Neural crest cell (in vitro differentiated cells): ENCODE measurements at places on chromosomes 13 and 19. TPM values are rescaled to one million over a fixed set of nuclear protein-coding genes. Genes with fewer than 3 reads are reported as not detected.

IFI30 gene
- total RNA-seq: not detected in 2 replicates

ADGRE3 gene
- total RNA-seq: not detected in 2 replicates

FFAR1 gene
- not detected in 2 replicates for total RNA-seq

DNA sequence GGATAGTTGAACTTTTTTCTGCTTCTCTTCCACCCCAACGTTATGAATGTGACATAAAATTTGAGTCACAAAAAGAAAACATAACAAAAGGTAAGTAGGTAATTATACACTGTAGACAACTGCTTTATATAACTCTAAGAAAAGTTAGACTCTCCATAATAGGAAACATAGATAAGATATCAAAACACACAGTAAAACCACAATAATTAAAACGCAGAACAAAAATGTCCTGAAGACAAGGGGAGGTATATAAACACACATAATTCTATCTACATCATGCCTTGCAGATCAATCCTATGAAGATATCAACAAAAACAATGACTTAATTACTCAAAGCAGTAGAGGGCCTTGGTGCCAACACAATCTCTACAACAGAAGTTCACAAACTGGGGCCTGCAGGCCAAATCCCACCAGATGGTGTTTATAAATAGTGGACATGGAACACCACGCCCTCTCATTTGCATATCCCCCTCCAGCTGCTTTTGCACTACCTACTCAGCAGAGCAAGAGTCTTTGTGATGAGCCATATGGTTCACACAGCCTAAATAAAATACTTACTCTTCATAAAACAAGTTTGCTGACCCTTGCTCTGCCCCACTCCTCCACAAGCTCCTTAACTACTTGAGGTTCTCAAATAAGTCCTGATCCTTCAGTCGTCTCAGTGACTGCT lies 254.7 kb downstream of the KLF12 start:
- no peak for DNase-seq
- H3K27me3 ChIP-seq: no peaks in the 10 kb centered on the region
- peaks cover 5% of the 10 kb centered on the region for H3K4me1 ChIP-seq

DNA sequence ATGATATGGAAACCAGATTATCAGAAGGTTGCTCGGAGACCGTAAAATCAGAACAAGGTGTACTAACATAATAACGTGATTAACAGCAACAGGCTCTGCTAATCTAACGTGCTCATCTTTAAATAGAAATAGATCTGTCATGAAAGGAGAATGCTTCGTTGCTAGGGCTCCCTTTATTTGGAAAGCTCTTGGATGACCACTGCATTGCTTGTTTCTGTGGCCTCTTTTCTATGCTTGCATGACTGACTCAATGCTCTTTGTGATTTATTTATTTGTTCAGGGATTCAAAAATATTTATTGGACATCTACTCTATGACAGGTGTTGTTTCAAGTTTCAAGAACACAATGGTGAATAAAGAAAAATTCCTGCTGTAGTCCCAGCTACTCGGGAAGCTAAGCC lies 22.3 kb upstream of the ZDHHC20 start:
- H3K27me3 ChIP-seq: peaks cover 4% of the 10 kb centered on the region
- H3K4me1 ChIP-seq: peaks cover 7% of the 10 kb centered on the region
- H3K36me3 ChIP-seq: peaks cover 8% of the 10 kb centered on the region
- H3K4me3 ChIP-seq: no peak overlapping the region
- no peak for DNase-seq

GRCh38 chr13:100478107-100478809 lies 110.3 kb downstream of the GGACT start:
- no peaks in the 10 kb centered on the region for H3K27me3 ChIP-seq
- peaks cover 29% of the 10 kb centered on the region for H3K4me1 ChIP-seq
- no peak overlapping the region for H3K4me3 ChIP-seq
- no peak for DNase-seq

- H3K27me3 ChIP-seq: peaks cover 99% of the 10 kb centered on the region
- no peak overlapping the region for H3K4me3 ChIP-seq
- DNase-seq: no peak
- H3K27ac ChIP-seq: no peak overlapping the region
These were observed 17.7 kb downstream of the NFIX start for GRCh38 chr19:13012690-13013608.

DNA sequence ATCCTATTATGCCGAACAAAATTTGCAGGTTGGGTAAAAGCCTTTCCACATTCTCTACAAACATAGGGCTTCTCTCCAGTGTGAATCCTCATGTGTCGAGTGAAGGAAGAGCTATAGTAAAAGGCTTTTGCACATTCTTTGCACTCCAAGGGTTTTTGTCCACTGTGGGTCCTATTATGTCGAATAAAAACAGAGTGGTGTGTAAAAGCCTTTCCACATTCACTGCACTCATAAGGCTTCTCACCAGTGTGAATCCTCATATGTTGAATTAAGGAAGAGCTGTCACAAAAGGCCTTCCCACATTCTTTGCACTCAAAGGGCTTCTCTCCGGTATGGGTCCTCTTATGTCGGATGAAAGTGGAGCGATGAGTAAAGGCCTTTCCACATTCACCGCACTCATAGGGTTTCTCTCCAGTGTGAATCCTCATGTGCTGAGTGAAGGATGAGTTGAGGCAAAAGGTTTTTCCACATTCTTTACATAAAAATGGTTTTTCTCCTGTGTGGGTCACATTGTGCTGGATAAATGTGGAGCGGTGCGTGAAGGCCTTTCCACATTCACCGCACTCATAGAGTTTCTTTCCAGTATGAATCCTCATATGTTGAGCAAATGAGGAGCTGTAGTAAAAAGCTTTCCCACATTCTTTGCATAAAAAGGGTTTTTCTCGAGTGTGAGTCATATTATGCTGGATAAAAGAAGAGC lies 13.6 kb downstream of the ZNF599 start:
- no peaks in the 10 kb centered on the region for H3K4me1 ChIP-seq
- peaks cover 77% of the 10 kb centered on the region for H3K36me3 ChIP-seq
- no peaks in the 10 kb centered on the region for H3K27me3 ChIP-seq
- H3K27ac ChIP-seq: no peak overlapping the region
- no peak overlapping the region for H3K4me3 ChIP-seq

- H3K27ac ChIP-seq: no peak overlapping the region
- no peak overlapping the region for H3K4me3 ChIP-seq
- no peaks in the 10 kb centered on the region for H3K36me3 ChIP-seq
- DNase-seq: no peak
These were observed 220.8 kb downstream of the COG6 start for GRCh38 chr13:39876258-39876657.

DNA sequence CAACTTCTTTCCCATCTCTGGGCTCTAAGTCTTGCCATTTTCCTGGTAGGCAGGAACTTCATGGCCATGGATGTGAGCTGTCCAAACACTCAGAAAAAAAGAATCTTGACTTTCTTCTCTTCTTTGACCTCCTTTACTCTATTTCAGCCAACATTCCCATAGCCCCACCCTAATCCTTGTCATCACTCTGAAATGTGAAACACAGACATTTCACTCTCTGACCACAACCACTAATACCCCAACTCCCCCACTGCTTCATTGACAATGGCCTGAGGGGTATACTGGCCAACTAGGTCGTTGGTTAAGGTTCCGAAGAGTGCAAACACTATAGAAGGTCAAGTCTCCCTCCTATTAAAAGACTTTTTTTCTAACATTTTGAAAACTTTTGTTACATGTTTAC lies 4.7 kb upstream of the CYP2A13 start:
- H3K4me1 ChIP-seq: no peaks in the 10 kb centered on the region
- peaks cover 69% of the 10 kb centered on the region for H3K27me3 ChIP-seq
- DNase-seq: no peak
- H3K27ac ChIP-seq: no peak overlapping the region
- no peak overlapping the region for H3K4me3 ChIP-seq

GRCh38 chr13:49791315-49791710 lies 1.2 kb downstream of the KPNA3 start:
- peak overlapping the region; percentile 99 for H3K27ac ChIP-seq
- H3K36me3 ChIP-seq: peaks cover 2% of the 10 kb centered on the region
- peaks cover 40% of the 10 kb centered on the region for H3K4me1 ChIP-seq
- peaks cover 3% of the 10 kb centered on the region for H3K27me3 ChIP-seq
- DNase-seq: no peak

GRCh38 chr19:2841855-2842574 lies 740 bp downstream of the ZNF555 start:
- peaks cover 12% of the 10 kb centered on the region for H3K4me1 ChIP-seq
- peak overlapping the region; percentile 89 for H3K4me3 ChIP-seq
- peaks cover 34% of the 10 kb centered on the region for H3K36me3 ChIP-seq
- H3K27me3 ChIP-seq: no peaks in the 10 kb centered on the region
- DNase-seq: no peak
- H3K27ac ChIP-seq: peak overlapping the region; percentile 27

DNA sequence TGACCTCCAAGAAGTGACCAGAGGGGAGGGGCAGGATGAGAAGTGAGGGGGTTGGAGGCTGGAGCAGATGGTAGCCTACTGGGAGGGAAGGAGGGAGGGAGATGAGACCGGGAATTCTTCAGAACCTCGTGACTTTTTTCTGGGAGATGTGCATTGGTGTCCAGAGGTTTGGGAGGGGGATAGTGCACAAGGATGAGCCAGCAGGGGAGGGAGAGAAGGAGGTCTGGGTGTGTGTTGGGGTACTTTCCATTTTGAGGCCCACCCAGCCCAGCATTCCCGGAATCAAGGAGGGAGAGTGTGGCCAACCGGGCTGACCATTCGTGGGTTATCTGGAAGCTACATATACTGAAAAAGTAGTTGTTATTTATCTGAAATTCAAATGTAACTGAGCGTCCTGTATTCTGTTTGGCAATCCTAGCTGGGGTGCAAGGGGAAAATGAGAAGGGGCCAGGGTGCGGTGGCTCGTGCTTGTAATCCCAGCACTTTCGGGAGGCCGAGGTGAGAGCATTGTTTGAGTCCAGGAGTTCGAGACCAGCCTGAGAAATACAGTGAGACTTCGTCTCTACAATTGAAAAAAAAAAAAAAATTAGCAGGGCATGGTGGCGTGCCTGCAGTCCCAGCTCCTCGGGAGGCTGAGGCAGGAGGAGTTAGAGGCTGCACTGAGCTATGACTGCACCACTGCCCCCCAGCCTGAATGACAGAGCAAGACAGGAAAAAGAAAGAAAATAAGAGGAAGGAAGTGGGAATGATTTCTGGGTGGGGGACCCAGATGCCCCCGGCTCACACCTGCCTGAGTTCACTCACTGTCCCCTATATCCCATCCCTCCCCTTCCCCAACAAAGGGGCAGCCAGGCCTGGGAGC lies 4.4 kb upstream of the C3 start:
- H3K4me3 ChIP-seq: no peak overlapping the region
- peaks cover 13% of the 10 kb centered on the region for H3K4me1 ChIP-seq
- no peaks in the 10 kb centered on the region for H3K36me3 ChIP-seq
- DNase-seq: no peak
- peaks cover 9% of the 10 kb centered on the region for H3K27me3 ChIP-seq

DNA sequence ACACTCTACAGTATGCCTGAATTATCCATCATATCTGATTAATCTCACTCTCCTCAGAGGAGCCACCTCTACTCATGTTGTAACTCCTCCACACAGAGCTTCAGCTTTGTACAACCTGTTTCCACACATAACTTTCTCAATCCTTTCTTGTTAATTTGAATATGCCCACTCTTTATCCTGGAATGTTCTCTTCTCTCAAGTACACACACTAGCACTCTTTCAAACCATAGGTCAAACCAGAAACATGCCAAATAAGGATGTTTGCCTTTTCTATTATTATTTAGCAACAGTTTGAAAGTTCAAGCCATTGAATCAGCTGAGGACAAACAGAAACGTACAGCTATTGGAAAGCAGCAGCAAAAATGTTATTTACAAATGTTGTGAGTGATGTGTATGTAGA lies 110.3 kb downstream of the MIPEP start:
- no peak overlapping the region for H3K4me3 ChIP-seq
- no peaks in the 10 kb centered on the region for H3K4me1 ChIP-seq
- no peak overlapping the region for H3K27ac ChIP-seq
- DNase-seq: no peak
- no peaks in the 10 kb centered on the region for H3K27me3 ChIP-seq
